ENCODE measurements at places on chromosomes 2 and 18.

GRCh38 chr18:77157312-77157711 lies 24.7 kb upstream of the MBP start:
- no peak for DNase-seq

DNA sequence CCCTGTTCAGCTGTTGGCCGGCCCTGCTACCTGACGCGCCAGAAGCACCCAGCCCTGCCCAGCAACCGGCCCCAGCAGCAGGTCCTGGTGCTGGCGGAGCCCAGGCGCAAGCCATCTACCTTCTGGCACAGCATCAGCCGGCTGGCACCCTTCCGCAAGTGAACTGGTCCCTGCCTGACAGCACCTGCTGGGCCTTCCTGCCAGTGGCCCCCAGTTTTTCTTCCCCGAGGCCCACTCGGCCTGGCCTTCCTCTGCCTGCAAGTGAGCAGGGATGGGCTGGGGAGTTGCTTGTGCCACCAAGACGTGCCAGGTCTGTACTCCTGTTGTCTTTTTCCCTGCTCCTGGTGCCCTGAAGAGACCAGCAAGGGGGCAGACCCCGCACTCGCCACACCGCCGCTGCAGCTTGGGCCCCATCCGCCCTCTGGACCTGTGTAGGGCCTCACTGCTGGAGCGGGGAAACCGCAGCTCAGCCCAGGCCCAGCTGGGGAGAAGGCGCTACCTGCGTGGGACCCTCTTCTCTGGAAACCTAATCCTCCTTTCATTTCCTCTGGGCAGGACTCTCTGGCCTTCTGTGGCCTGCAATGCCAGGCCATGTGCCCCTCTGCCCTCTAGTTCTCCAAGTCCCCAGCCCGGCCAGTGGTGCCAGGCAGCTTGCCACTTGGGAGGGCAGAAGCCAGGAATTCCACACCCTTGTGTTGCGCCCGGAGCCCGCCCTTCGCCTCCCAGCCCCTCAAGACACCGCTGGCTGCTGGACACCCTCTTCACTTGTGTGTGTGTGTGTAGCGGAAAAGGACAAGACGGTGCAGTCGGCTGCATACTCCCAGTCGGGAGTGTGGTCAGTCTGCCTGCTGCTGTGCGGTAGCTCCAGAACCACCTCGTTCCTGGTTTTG lies 47.0 kb downstream of the FAM168B start:
- no peak for DNase-seq

DNA sequence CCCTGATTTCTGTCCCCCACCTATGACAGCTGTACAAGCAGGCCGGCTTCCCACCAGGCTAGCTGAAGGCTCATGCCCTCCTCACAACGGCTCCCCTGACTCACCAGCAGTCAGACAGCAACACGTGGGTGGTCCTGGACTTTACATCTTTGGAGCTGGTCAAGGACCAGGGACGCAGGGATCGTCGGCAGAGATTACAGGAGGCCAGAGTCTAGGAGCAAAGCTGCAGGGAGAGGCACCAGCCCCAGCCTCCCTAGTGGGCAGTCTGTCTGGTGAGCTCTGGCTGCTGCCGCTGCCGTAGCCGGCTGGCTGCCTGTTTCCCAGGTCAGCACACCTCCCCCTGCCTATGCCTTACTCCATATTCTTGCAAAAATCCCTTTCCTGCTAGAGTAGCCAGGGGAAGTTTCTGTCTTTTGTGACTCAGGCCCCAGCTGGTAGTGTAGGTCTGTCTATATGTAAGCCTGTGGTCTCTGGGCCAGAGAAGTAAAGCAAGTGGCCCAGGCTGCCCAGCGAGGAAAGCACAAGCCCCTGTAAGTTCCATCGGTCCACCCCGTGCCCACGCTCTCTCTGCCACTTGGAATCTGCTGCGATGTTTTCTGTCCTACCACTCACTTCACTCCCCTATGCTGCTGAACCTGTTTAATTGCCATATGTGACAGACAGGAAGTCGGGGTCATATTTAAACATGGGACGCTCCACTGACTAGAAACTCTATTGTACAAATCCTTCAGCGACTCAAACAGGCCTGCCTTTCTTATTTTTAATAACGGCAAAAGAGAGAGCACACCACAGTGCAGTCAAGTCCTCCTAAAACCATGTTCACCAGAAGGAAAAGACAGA lies 2.4 kb upstream of the ARHGEF4 start:
- DNase-seq = no peak

DNA sequence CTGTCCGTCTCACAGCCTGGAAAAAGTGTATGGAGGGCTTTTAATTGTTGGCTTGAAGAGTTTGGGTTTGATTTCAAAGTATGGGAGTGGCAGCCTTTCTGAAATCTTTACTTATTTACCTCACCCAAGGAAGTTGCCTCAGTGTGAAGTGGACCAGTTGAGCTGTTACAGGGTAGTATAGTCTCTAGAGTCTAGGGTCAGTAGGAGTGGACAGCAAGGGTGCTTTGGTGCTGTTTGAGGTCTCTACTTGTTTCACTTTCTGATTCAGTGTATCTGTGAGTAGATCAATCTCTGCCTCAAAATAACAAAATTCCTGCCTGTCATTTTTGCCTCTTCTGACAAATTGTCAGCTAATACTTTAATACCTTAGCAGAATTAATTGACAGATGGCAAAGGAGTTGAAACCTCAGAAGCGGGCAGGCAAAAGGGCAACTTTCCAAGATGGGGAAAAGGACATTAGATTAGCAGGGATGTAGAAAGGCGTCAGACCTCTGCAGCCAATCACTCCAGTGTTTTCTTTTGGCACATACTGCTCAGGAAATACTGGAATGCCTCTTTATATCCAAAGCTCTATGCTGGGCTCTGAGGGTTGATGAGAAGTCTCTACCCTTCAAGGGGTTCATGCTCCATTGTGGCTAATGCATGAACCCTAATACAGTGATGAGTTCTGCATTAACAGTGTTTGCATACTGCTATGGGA lies 5.9 kb downstream of the RIOK3 start:
- no peak for DNase-seq

DNA sequence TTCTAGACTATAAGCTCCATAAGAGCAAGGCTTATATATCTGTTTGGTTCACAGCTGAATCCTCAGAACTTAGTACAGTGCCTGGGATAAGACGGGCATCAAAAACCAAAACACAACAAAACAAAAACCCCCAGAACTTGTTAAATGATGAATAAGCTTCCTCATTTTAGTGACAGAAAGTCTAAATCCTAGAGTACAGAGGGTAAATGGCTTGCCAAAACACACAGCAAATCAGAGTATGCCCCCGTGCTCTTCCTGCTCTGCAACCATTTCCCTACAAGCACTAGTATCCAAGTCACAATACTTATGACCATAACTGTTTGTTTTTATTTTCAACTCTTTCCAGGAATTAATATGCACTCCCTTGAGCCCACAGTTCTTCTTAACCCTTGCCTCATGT lies 10.1 kb downstream of the ZNF521 start:
- DNase-seq = no peak

DNA sequence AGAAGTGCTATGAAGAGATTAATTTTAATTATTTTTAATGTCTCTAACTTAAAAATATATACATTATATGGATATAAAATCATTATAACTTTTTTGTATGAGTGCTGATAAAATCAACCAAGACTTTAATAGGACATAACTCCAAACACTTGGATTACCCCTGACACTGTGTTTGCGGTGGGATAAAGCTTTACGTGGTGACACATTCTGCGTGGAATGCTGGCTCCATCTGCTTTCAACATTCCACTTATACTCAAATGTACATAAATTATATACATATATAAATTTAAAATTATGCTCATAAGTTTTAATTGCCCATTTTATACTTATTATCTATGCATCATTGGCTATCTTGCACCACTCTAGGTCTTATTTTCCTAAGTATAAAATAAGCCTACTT lies 30.5 kb downstream of the LINC00305 start:
- DNase-seq = no peak

- DNase-seq = no peak
Measured at GRCh38 chr18:3983351-3983969, 471.6 kb downstream of the DLGAP1 start.

GRCh38 chr2:134137182-134137611 lies 116.7 kb upstream of the MGAT5 start:
- no peak for DNase-seq

DNA sequence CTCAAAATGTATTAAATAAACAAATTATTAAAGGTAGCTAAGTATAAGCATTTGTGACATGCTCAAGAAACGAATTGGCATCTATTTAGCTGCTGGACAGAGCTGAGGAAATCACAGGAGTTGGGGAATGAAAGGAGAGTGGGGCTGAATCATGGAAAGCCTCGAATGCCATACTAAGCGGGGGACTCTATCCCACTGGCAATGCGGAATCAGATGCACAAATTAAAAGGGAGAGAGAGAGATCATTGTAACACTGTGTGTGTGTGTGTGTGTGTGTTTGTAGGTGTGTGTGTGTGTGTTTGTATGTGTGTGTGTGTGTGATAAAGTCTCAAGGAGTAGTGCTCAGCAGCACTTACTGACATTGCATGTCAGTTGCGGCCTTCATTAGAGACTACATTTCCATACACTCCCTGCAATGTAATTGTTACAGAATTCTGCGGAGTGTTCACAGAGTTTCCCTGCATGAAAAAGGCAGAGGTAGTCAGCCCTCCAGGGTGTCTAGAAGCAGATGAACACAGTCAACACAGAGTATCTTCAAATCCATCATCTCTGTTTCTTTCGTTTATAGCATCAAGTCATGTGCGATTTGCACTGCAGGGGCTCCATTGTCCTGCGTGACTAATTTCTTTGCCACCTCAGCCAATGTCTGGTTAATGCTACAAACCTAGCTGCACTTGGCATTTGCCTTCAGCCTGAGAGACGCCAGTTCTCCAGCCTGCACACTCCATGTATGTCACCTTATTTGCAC lies 111.7 kb upstream of the CYRIA start:
- no peak for DNase-seq

DNA sequence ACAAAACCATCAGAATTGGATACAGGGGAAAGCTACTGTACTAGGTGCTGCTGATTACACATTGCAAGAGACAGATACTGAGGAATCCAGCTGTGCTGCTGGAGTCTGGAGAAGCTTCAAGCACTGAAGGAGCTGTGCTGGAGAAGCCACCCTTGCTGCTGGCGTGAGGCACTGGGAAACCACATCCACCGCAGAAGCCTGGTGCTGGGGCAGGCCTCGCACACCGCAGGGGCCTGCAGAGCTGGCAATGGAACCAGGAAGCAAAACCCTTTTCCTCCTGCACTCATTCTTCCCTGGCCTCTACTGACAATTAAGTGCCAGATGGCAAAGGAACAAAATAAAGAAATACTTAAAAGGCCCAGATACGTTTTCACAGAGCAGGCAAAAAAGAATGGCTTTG lies 94.4 kb upstream of the MSH6 start:
- no peak for DNase-seq

DNA sequence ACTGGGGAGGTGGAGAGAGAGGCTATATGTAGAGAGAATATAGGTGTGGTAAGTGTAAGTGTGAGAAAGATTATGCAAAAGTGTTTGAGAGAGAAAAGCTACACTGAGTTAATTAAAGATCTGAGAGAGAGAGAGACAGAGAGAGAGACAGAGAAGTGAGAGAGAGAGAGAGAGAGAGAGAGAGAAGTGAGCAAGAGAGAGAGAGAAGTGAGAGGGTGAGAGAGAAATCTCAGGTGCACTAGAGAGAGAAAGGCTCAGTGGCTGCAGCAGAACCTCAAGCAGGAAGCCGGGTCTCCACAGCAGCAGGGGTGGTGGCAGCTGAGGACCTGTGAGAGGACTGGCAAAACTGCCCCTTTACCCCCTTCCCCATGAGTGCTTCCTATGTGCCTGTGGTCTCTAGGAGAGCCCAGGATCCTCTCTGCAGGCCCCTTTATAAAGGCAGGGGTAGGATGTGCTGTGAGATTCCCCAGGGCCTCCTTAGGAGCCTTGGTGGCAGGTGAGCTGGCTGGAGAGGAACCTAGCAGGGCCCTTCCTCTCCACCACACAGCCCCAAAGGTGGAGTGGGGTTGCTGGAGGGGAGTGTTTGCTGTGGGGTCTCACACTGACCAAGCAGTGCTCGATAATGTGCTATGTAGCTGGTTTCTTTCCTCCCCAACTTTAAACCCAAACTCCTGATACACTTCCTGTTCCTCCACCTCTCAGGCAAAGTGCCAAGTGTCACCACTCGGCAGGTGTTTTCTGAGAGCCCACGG lies 52.6 kb downstream of the SLC4A5 start:
- DNase-seq = peak; percentile 75

- peak; percentile 30 for DNase-seq
Measured at GRCh38 chr2:152189622-152190495, 14.3 kb upstream of the STAM2 start.

GRCh38 chr18:74773171-74773624 lies 175.5 kb downstream of the ZNF407 start:
- DNase-seq = no peak

GRCh38 chr2:36664696-36665076 lies 31.8 kb upstream of the VIT start:
- no peak for DNase-seq
